ENCODE measurements at places on chromosomes 16 and 17.

DNA sequence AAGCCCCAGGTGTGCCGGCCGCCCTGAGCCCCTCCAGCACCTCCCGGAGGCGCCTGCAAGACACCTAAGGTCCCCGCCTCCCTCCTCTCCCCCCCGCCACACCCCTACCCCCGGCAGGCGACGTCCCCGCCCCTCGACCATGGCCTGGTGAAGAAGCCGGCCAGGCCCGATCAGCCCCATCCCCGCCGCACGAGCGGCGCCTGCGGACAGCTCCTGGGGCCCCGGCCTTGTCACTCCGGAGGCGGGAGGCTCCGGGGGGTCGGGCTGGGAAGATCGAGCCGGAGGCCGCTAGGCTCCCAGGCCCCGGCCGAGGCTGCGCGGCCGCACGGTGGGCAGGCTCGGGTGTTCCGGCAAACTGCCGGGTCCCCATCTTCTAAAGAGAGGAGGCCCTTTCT is 405 bp upstream of the ACE start:
- DNase-seq, result no peak

DNA sequence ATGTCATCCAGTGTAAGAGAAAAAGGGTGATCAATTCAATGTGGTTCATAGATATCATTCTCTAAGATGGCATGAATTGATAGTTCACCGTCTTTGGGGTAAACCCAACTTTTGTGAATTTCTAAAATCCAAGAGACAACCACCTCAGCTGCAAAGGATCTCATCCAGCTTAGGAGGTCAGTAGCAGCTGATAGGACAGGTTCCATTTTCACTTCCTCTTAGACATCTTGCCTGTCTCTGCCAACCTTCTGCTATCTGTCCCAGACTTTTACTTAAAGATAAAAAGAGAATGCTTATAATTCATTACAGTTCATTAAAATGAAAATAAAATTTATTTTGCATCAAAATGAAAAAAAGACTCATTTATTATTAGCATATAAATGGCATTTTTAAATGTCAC is 468.2 kb downstream of the XYLT1 start:
- DNase-seq, result no peak

DNA sequence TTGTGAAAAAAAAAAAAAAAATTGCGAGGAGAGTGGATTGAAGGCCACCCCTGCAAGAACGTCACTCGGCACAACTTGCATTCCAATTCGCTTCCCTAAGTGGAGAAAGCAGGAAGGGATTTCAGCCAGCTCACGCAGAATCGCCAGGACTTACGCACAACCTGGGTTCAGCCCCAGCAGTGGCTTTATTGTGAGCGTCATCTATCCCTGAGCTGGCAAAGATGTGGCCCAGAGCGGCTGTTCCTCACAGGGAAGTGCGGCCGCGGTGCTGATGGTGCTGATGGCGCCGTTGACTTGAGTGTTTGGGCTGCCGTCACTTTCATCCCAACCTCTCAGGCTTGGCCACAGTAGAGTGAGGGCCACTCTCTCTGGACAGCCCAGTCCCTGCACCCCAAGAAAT is 197.6 kb downstream of the NTN1 start:
- DNase-seq, result no peak

DNA sequence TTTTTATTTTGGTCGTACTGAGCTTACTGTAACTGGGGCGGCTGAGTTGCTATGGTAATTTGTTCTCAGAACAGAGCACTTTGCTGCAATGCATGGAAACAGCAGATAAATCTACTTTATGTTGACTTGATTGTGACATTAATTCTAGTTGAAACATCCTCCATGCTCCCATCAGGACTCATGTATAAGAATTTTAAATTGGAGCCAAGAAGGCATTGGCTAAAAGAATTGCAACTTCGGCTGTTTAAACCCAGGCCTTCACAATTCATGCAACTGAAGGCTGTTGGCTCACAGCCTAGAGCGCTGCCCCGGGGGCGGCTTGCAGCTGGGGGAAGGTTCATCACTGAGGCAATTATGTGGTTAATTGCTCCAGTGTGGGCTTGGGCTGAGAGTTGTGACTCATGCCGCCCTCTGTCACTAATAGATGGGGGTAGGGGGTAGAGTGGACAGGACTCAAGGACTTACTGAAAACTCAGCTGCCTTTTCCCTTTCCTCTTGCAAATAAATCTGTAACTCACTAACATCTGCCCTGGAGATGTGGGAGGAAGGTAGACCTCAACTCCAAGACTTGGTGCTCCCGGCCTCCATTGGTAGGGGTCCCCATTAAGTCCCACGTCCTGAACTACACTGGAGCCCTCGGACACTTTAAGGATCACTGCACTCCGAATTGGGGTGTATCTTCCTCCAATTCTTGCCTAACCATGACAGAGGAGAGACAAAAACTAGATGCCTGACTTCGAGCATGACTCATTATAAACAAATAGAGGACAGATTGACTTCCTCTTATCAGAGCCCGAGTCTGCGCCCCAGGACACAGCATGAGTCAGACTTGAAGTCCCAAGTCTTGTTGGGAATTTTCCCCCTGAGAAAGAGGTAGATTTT is 37.5 kb downstream of the ERCC4 start:
- peak; percentile 78 for DNase-seq

DNA sequence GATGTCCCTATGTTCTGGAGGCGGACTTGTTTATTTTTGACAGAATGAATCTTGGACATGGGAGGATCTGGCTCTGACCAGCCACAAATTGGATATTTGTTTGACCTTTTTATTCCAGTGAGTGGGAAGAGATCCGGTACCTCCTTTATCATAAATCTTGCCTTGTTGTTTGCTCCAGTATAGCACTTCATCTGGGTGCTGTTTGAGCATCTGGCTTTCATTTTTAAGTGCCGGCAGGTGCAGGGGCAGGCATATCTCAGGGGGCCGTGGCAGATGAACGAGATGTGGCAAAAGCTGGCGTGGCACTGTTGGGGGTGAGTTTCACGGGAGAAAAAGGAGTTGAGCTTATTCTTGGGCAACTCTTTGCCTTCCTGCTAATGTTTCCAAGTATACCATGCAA is 37.8 kb downstream of the MSI2 start:
- no peak for DNase-seq

DNA sequence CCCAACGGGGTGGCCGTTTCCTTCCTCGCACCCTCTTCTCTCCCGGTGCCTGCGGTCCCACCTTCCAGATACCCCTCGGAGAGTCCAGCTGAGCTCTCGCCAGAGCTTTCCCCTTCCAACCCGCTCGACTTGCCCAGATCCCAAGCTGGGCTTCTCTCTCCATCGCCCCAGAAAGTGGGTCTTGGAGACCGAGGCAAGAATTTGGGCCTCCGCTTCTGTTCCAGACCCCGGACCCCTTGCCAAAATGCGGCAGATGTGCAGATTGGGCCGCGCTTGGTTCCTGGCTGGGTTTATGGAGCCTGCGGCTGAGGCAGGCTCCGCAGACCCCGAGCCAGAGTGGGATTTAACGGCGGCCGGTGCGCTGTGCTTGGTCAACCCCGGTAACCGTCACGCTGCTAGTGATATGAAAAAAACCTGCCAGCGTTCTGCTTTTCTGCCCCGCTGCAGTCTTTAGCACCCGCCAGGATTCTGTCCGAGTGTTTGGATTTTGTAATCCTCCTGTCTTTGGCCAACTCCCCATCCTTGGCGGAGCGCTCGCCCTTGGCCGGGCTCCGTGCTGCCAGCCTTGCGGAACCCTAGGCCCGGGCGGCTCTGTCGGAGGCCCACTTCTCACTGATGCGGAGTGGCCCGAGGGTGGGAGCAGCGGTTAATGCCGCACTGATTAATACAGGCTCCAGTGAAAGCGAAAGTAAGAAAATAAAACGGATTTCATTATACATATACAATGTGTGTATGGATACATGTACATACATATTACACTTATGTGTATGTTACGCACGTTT is 754 bp upstream of the SLFN11 start:
- peak; percentile 56 for DNase-seq

DNA sequence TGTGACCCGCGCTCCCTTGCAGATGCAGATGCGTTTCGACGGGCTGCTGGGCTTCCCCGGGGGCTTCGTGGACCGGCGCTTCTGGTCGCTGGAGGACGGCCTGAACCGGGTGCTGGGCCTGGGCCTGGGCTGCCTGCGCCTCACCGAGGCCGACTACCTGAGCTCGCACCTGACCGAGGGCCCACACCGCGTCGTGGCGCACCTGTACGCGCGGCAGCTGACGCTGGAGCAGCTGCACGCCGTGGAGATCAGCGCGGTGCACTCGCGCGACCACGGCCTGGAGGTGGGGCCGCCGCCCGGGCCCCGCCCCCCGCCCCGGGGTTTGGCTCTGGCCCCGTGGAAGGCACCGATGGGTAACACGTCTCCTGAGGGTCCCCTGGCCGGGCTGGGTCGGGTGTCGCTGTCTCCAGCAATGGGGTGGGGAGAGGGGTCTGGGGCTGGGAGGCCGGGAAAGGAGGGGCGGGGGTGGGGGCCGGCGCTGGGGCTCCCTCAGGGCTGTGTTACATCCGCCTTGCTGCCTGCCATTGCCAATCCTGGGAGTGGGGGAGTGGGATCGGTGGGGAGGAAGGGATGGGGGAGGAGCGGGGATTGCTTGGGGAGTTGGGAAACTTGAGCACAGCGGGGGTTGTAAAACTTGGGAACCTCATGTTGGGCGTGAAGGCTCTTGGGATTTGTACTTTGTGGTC is 737 bp downstream of the NUDT16L1 start:
- no peak for DNase-seq

Measured in left hindlimb (tissue), 1 donor.